ENCODE measurements at places on chromosomes 6 and 20.

GRCh38 chr6:53029257-53029656 lies 34.2 kb upstream of the GSTA4 start:
- DNase-seq, result no peak

DNA sequence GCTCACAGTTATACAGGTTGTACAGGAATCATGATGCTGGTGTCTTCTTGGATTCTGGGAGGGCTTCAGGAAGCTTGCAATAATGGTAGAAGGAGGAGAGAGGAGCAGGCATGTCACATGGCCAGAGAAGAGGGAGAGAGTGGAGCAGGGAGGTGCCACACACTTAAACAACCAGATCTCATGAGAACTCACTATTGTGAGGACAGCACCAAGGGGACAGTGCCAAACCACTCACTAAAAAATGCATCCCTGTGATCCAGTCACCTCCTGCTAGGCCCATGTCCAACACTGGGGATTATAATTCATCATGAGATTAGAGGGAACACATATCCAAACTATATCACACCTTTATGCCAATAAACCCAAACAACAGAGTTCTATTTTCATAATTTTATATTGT lies 67.2 kb downstream of the TRDN start:
- DNase-seq, result no peak

DNA sequence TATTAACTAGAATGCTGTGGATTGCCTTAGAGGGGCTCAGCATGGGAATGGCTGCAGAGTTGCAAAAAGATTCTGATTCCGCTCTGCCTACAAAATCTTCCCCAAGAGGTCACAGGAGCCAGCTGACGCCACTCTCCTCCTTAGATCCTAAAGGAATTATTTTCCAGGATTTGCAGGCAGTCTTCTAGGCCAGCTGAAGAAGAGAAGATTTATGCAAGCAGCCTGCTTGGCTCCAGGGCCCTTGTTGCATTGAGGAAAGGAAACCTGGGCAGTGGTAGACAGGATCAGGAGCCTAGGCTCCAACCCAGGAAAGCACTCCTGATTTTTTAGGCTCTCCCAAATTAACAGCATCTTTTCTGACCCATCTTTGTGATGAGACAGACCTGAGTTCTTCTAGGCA lies 245.8 kb downstream of the PKHD1 start:
- DNase-seq, result no peak

DNA sequence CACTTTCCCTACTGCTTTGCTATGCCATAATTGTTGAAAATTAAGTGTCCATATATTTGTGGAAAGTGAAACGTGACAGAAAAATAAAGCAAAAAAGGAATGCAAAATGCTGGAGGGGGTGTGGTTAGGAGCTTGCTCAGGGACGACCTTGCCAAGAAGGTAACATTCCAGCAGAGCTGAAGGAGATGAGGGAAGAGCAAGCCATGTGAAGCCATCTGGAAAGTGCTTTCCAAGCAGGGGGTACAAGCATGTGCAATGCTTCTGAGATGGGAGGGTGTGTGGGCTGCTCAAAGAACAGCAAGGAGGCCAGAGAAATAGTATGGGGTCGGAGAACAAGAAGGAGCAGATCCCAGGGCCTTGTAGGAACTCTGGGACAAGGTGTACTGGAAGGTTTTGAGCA lies 161.7 kb downstream of the ISM1 start:
- DNase-seq, result no peak

GRCh38 chr6:167244991-167245390 lies 46.1 kb upstream of the UNC93A start:
- no peak for DNase-seq

DNA sequence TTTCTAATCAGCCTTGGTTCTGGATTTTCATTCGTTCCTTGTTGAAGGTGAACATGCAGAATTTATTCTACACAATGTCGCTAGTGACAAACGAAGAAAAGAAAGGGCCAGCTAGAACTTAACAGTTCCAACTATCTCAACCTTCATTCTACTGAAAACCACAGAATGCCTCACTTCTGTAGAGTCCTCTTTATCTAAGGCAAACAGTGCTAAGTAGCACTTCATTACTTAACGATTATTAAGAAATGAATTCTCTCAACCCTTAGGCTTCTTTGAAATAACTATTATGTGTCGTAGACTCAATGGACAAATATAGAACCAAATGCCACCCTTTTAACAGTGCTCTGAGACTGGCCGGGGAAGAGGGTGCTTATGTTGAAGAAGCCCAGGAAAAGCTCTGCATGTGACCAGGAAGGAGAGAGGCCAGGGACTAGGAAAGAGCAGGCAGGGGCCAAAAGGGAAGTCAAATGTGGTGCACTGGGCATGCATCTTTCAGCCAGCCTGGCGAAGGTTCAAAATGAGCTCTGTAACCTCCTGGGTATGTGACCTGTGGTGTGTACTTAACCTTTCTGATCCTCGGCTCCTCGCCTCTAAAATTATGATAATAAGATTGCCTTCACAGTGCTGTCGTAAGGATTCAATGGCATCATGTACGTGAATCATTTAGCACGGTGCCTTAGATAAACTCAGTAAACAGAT lies 55.4 kb upstream of the BMP2 start:
- no peak for DNase-seq

GRCh38 chr6:142255785-142256184 lies 46.0 kb upstream of the ADGRG6 start:
- DNase-seq, result no peak

DNA sequence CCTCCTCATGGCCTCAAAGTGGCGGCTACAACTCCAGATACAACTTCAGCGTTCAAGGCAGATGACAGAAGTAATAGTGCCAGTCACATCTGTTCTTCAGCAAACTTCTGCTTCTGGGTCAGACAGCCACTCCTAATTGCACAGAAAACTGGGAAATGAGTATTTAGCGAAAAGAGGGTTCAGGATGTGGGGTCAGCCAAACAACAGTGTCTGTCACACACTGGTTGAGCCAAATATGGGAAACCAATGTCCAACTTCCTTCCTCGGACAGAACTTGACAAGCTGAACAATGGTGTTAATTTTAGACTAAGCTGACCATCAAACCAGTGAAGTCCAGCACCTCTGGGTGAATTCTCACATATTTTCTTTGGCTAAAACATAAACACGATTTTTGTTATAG lies 22.1 kb downstream of the NUDT3 start:
- DNase-seq, result no peak

DNA sequence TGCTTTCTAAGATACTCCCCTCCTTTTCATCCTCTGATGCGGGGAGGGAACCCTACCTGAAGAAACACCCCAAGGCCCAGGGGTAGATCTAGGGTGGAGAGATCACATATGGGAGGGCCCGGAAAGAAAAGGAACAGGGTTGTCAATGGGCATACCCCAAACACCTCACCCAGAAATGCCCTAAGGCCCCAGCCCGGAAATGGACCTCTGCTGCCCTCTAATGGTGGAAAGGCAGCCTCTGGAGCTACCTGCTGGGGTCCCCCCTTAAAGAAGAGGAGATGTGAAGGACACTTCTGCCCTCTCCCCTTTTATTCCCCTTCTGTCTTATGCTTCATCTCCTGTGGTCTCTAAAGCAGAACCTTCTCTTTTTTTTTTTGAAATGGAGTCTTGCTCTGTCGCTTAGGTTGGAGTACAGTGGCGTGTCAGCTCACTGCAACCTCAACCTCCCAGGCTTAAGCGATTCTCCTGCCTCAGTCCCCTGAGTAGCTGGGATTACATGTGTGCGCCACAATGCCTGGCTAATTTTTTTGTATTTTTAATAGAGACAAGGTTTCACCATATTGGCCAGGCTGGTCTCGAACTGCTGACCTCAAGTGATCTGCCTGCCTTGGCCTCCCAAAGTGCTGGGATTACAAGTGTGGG lies 458 bp upstream of the ARMC12 start:
- peak; percentile 81 for DNase-seq

GRCh38 chr6:87074101-87074621 lies 20.7 kb downstream of the CGA start:
- DNase-seq, result no peak

DNA sequence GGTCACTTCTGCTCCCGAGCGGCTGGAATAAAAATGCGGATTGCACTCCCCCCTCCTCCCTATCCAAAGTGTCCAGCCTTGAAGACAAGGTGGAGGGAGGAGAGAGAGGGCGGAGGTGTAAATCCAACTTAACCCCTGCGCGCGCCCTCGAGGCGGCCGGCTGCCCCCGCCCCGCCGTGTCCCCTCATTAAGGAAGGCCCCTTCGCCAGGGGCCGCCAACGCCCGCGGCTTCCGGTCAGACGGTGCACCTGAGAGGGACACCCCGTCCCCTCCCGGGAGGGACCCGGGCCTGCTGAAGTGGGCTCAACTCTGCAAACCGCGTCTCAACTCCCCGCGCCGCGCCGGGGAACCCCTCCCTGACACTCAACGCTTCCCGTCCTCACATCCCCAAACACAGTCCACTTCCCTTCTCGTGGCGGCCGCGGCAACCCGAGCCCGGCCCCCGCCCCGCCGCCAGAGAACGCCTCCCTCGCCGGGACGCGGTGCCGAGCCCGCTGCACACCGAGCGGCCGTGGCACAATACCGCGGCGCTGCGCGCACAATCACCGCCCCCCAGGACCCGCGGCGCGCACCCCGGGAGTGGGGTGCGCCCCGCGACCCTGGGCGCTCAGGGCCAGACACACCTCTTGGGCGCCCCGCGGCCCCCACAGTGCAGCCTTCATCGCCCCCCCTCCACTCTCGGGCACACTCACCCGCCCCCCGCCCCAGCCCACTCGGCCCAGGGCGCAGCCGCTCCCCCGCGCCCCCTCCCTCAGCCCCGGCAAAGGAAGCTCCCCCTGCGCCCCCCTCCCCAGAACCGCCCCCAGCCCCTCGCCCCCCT lies 102.5 kb downstream of the NOL4L start:
- DNase-seq, result peak; percentile 64

DNA sequence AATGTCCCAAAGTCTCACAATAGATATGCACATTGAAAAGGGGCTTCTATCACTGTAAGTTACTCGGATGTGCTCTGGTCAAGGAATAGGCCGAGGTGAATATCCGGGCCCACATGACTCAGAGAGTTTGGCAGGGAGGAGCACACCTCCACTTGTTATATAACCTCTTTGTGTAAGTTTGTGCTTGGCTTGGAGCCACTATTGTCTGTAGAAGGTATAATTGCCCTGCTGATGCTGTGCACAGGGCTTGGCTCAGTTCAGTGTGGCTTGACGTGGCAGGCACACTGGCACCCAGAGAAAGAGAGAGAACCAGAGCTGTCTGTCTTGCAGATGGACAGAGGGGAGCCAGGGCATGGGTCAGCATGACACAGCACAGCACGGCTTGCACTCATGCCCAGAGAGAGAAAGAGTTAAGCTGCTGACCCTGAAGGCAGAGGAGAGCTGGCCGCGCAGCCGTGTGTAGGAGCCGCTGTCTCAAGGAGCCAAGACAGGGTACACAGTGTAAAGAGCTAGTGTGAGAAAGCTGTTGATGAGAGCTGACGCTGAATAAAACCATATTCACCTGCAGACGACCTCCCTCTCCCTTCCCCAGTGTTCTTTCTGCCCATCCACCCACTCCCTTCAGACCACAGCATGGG lies 482.5 kb downstream of the C6orf118 start:
- DNase-seq, result no peak

GRCh38 chr6:163249651-163250101 lies 164.8 kb upstream of the QKI start:
- no peak for DNase-seq

- DNase-seq, result no peak
Observed at GRCh38 chr20:17495826-17496225, 35.4 kb downstream of the BFSP1 start.

DNA sequence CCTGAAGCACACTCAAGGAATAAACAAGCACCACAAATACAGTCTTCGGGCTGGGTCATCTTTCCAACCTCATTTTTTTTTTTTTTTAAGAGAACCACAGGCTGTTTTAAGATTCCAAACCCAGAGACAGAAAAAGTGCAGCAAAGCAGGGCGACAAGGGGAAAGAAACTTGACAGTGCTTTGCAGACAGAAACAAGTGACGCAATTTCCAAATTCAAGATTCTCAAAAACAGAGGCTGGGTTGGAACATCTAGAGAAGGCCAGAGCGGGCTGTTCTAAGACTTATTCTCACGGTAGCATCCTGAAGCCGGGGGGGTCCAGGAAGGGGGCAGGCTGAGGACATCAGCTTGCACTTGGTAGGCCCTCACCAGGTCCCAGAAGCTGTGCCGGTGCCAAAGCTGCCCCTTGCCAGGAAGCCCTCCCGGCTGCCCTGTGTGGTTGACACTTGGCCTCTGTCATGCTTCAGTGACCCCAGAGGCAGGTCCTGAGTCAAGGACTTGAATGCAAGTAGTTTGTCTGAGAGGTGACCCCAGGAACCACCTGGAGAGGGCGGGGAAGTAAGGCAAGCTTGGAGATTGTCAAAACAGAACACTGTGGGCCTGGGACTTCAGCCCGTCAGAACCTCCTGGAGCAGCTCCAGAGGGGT lies 50.5 kb downstream of the BMP7 start:
- no peak for DNase-seq

GRCh38 chr6:24718449-24719124 lies 367 bp downstream of the C6orf62 start:
- no peak for DNase-seq

Data from left ventricle myocardium superior (tissue), 1 donor.